ENCODE measurements at places on chromosomes 7 and 10.

GRCh38 chr10:90222939-90223338 lies 521.5 kb downstream of the KIF20B start:
- no peak for DNase-seq

- DNase-seq: no peak
Measured at GRCh38 chr7:22647451-22648257, 79.3 kb upstream of the IL6 start.

DNA sequence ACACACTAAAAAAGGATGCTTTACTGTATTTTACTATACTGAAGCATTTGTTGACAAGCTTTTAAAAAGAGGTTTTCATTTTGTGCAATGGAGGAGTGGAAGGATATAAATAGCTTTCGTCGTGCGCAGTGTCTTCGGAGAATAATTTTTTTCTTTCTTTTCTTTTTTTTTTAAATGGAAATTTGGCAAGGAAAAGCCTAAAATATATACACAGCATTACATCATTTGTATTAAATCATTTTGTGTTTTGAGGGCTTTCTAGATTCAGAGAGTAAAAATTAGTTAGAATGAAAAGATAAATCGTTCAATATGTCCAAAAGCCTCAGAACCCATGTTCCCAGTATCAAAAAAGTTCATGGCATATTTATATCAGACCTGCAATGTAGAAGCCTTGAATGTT lies 150.2 kb upstream of the FERD3L start:
- DNase-seq: no peak

- no peak for DNase-seq
Measured at GRCh38 chr10:126009650-126010049, 113.3 kb downstream of the FANK1 start.

DNA sequence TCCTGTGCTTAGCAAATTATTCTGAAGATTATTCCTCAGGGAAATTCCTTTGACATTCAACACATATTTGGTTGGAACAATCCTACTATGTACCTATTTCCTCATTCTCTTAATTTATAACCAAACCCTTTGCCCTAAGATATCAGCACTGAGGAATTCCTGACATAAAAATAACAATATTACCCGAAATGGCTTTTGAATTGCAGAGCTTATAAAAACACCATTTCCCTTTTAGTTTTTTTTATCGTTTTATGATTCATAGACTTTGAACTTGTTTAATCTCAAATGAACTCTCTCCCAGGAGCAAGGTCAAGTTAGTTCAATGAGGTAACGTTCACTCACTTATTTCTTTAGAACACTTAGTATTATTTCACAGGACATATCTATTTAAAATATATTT lies 7.7 kb upstream of the ABCB1 start:
- no peak for DNase-seq

DNA sequence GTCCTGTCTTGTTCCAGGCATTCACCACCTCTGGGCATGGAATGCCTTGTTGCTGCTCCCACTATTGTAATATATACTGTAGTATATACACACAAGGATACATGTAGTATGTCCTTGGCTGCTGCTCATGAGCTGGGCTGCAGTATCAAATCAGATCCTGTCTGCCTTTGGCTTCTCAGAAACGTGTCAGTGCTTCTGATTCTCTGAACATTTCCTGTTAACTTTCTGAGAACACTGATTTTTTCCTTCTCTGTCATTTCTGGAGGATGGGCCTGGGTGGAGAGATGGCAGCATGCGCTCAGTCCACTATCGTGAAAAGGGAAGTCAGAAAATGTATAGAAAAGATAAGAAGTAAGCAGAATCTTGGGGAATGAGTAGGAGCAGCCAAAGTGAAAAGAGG lies 12.2 kb downstream of the SFTPA2 start:
- no peak for DNase-seq

DNA sequence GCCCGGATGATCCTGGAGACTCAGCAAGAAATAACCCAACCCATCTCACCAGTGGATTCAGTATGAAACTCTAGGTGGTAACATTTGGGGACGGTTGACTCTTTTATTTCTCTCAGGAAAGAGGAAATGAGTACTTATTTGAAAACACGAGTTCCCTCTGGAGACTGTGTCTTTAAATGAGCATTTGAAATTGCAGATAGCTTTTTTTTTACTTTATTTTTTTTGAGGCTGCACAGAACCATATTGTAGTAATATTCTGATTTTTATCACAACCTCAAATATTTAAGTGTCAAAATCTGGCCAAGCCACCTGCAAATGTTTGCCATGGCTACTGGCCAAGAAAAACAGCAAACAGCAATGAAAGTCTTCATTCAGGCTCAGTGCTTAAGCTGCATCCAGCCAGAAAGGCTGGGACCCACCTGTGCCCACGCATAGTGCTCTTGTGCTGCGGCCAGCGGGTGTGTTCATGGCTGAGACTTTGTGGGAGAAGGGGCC lies 160.8 kb downstream of the CREB5 start:
- DNase-seq: no peak

DNA sequence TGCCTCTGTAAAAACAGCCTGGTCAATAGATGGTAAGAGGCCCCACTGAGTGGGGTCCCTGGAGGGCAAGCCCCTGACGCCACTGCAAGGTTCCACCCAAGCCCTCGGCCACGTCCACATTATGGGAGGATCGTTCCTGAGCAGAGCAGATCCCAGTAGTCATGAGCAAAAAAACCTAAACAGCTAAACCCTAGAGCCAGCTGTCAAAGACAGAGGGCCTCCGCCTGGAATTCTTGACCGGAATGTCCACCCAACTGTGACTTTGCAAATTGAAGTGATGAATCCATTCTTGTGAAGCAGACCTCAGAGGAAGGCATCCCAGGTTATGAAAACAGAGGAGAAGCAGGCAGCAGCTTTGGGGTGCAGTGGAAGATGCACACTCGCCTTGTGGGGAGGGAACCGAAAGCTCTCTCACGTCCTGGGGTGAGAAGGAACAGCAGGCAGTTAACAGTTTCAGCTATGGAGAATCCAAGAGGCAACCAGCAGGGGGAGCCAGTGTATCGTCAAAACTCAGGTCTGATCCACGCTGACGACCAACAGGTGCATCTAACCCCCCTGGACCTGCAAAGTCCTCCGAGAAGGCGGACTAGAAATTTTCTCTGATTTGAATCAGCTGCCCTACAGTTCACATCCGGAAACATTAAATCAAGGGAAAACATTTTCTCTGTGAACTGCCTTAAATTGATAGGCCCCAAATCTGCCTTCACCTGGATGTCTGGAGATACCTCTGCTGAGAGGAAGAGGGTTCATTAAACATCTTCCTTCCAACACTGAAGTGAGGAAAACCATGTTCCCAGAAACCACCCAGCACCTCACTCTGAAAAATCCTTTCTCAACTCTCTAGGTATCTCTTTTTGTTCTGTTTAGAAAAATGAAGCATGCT lies 139.1 kb upstream of the PFKP start:
- peak; percentile 32 for DNase-seq

DNA sequence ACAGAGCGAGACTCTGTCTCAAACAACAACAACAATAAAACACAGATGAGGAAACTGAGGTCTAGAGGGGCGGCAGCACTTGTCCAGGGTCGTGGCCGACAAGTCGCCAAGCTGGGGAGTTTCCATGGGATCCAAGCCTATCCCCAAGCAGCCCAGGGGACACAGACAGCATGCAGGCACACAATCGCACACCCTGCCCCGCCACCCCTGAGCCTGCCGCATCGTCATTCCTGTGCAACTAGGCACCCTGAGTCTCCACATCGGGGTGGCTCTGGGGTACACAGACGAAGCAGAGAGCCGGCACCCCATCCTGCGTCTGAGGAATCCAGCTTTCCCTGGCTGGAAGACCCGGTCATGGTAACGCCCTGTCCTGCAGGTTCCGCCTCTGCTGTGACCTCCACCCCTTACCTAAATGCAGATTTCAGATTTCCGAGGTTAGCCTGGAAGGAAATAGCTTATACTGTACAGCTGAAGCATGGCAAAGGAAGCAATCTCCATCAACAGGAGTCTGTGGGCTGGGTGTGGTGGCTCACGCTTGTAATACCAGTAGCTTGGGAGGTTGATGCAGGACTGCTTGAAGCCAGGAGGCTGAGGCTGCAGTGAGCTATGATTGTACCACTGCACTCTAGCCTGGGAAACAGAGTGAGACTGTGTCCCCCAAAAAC lies 136.1 kb upstream of the TNRC18 start:
- no peak for DNase-seq

GRCh38 chr10:92478536-92478935 lies 95.4 kb downstream of the IDE start:
- DNase-seq: no peak

DNA sequence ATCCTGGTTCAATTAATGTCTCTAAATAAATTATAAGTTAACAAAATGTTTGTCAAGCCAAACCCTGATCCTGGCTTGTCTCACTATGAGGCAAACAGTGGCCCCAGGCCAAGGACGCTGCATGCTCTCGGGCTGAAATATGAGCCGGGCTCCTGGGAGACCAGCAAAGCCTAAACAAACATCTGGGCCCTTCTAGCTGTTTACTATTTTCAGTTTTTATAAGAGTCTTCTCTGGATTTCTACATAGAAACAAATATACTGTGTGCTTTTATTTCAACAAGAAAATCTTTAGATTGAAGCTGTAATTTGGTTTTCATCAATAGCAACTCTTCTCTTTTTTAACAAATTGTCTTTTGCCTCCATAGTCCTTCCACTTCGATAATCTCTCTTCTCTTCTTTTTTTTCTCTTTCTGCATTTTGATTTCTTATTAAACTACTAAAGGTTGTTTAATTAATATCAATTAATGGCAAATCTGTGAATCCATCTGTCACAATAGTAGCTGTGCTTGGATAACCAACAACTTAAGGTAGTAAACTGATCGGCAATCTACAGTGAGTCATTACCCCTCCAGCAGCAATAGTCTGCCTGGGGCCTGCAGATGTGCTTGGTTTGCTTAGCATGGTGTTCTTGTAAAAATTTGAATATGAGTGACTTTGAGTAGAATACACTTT lies 83.3 kb upstream of the DNAJC1 start:
- no peak for DNase-seq

DNA sequence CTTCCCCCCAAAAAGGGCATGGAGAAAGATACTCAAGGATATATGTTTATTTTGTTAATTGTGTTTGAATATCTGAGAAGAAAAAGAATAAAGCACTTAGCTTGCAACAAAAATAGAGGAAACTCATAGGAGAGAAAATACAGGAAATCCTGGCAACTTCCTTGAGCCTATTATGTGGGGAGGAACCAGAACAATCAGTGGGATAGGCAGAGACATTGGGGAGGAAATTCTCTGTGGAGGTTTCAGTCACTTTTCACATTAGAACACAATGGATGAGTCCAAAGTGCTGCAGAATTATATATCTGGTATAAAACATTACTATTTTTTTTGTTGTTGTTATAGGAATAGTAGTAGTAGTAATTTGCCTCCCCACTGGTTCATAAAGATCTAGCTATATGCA lies 240.1 kb downstream of the THSD7A start:
- no peak for DNase-seq

- no peak for DNase-seq
Measured at GRCh38 chr7:113071465-113071864, 15.2 kb downstream of the GPR85 start.

DNA sequence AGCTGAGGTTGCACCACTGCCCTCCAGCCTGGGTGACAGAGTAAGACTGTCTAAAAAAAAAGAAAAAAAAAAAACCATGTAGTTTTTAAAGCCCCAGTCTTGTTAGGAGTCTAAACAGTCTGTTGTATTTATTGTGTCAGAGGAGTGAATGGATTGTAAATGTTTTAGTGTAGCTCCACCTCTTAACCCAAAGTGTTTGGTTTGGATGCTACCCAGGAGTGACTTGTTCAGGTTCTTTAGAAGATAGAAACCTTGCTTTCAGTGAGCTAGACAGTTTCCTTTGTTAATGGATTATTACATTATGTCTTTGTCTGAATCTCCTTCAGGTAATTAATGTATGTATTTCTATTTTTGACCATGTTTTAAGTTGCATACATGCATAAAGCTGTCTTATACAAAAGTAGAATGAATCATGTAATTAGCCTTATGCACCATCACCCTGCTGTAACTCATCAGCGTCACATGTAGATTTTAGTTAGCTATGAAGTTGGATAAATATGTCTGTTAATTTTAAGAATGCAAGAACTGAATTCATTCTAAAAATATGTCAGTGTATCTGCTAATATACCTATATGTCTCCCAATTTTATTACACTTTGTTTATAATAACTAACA lies 97.7 kb downstream of the TAF3 start:
- no peak for DNase-seq

GRCh38 chr10:121833387-121833786 lies 94.4 kb downstream of the ATE1 start:
- no peak for DNase-seq

DNA sequence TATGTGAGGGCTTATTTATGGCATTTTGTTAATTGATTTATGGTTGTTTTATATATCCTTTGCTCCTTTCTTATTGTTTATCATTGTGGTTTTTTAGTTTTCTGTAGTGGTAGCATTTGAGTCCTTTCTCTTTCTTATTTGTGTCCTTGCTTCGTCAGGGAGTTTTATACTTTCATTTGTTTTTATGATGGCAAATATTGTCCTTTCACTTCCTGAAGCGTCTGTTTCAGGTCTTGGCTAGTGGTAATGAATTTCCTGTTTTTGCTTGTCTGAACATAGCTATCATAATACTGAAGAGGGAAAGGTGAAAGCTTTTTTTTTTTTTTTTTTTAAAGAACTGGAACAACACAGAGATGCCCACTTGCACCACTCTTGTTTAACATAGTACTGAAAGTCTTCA lies 228.2 kb downstream of the ATRNL1 start:
- no peak for DNase-seq

- no peak for DNase-seq
Measured at GRCh38 chr7:50262446-50262845, 42.1 kb upstream of the IKZF1 start.
